ENCODE measurements at places on chromosomes 6 and 20.

DNA sequence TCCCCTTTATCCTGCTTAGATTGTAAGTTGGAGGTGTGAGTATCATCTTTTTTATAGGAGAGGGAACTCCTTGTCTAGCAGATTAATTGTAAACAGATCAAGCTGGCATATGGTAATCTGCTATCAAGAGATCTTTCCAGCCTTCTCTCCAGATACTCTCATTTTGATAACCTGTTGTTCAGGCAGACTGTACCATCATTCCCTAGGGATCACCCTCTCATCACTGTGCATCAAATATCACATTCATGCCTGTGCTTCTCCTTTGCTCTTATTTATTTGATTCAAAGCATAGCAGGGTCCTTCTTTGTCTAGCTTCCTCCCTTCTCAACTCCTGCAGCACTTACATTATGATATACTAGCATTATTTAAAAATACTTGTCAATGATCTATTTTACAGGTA, 73.8 kb downstream of the LRRC1 start:
- DNase-seq = no peak

- no peak for DNase-seq
Observed at GRCh38 chr20:38829296-38829875, 23.9 kb downstream of the PPP1R16B start.

DNA sequence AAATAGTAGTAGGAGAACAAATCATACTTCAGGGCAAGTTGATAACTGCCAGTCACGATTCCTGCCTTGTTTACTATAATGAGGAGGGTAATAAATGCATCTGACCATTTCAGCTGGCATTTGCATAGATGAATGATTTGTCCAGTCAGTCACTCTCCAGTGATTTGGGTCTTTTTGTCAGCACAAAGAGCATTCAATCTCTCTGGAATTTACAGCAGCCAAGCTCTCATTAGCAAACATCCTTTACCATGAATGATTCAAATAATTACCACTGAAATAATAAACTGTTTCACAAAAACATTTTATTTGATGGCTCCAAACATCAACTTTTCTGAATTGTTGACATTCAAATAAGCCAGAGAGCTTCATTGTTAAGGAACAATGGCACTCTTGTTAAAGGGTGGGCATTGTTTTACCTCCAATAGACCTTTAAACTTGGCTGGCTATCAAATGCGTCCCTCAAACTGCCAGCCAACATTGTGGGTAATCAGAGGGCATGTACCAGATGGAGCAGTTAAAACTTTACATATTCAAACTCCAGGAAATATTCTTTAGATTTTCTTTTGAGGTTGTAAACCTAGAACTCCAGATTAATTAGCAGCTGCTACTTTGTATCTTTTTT, 30.0 kb upstream of the FBXL4 start:
- no peak for DNase-seq

DNA sequence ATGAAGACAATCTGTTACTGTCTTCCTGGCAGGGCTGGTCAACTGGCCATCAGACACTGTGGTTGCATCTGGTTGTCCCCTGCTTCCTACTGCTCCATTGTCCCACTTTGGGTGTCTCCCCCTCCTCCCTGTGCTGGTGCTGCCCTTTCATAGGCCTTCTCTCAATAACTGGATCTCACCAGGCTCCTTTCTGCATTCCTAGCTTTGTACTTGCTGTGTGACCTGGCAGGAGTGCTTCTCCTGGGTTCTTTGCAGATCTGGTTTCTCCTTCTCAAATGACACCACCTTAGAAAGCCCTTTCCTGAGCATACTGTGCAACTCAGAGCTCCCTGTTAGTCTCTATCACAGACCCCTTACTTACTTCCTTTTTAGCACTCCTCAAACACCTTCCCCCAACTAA, 223.0 kb downstream of the BCKDHB start:
- no peak for DNase-seq

- DNase-seq = no peak
Observed at GRCh38 chr20:38167851-38168760, 3.0 kb upstream of the TGM2 start.

DNA sequence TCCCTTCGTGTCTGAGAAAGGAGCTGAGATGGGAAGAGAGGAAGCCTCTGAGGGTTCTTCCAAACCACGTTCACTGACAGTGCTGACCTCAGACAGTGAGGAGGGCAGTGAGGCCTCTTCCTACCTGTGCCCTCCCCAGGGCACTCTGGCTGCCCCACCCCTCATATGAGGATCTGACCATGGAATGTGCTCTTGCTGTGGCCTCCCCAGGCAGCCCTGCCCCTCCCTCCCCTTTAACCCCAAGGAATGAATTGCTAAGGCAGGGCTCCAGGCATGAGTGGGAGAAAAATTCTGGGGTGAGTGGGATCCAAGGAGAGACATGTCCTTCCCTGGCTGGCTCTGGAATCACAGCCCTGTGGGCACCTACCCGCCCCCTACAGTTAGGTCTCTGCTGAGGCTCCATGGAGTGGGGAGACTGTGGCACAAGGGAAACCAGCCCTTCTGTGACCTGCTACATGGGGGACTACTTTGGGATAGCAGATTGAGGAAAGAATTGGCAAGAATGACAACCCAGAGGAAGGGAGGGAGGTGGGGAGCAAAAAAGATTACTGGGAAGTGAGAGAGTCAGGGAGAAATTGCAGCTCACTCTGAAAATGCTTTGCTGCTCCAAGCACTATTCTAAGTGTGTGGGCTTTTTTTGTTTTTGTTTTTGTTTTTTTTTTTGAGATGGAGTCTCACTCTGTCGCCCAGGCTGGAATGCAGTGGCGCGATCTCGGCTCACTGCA, 29.4 kb downstream of the TNXB start:
- DNase-seq = no peak

DNA sequence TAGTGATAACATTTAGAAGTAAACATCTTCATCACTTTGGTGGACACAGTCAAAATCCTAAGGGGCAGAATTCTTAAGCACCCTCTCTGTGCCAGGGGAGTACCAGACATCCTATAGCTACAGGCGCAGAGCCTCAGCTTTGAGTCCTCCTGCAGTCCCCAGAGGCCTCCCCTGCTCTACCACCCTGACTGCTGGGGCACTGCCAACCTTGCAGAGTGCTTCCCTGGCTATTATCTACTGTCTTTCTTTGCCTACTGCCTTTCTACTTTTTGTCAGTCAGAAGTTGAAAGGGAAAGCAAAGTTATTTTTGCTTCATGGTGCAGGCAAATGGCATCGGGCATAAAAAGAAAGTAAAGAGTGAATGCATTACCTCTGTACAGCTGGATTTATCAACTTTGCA, 80.1 kb downstream of the AIG1 start:
- DNase-seq = no peak

GRCh38 chr20:540391-541201, 3.0 kb downstream of the CSNK2A1 start:
- no peak for DNase-seq

DNA sequence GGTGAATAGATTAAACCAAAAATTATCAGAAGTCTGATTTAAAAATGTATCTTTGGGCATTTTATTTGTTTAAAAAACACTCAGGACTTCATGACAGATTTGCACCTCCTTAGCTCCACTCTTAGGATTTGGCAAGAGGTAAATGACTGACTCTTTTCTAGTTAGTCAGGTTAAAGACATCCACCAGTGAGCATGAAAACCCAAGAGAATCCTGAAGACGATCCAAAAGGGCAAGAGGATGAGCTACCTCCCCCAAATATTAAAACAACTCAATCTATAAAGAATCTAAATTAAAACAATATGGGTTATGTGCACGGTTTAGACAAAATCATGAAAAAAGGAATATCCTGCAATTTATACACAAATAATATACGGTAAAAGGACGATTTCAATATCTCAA, 89.4 kb upstream of the OPRM1 start:
- DNase-seq = no peak

GRCh38 chr6:37187321-37188022, 17.5 kb downstream of the PIM1 start:
- DNase-seq = no peak

GRCh38 chr20:19697415-19697814, 60.6 kb upstream of the RIN2 start:
- DNase-seq = no peak

DNA sequence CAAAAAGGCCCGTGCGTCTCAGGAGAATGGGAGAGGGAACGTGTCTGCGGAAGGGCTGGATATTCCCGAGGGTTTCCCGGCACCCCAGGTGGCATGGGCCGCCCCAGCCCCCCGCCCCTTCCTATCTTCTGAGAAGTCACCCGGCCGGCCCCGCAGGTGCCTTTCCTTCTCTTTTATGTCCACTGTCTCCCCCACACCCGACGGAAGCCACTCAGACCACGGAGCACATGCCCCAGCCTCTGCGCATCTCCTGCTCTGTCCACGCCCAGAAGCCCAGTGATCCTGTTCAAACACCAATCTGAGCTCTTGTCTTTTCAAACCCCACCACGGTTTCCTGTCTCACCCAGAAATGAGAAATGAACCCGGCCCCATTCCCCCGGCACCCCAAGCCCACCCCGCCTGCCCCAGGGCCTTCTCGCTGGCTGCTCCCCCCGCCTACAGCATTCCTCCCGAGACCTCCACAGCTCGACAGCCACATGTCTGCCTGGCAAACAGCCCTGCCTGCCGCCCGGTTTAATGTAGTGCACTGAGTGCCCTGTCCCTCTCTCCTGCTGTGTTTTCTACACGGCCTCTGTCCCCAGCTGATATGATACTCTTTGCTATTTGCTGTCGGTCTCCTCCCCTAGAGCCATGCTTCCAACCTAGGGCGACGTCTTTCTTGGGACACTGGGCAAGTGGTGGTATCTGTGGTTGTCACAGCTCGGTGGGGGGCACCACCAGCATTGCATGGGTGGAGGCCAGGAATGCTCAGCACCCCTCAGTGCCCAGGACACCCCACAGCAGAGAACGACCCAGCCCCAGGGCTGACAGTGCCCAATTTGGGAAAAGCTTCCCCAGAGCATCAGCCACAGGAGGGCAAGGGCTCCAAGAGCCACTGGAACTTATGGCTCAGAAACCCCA, 182.7 kb downstream of the TAF4 start:
- no peak for DNase-seq

GRCh38 chr6:134619789-134620188, 301.9 kb upstream of the SGK1 start:
- DNase-seq = no peak

DNA sequence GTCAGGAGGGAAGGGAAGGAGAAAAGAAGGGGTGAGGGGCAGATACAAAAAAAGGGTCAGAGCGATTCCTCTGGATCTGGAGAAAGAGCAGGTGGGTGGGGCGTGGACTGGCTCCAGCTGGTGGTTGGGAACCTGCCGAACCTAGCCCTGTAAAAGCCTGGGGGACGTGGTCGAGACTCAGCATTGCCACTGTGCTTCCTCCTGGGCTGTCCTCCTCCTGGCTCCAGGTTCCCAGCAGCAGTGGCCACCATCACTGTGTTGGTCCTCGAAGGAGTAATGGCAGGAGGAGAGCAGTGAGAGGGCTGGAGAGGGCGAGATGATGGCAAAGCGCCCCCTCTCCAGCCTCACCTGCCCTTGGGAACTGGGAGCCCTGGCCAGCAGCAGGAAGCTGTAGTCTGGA, 3.5 kb upstream of the RAET1L start:
- no peak for DNase-seq

- DNase-seq = no peak
Observed at GRCh38 chr6:169186496-169187169, 67.0 kb downstream of the THBS2 start.

GRCh38 chr6:4848382-4849068, 72.3 kb downstream of the CDYL start:
- no peak for DNase-seq

- no peak for DNase-seq
Observed at GRCh38 chr6:54624779-54625178, 221.8 kb upstream of the FAM83B start.

DNA sequence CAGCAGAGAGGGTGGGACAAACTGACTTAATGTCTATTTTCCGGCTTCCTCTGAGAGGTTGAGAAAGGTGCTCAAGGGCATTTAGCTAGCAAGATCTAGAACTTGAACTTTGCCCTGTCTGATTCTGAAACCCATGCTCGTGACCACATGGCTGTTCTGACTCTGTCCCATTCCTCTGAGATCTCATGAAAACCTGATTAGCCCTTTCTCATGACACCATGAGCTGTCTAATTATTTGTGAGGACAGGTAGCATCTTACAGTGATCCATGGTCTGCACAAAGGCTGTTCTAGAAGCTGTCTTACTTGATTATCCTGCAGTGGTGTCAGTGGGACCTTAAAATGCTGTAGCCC, 89.6 kb upstream of the TOX2 start:
- DNase-seq = no peak

GRCh38 chr6:3542032-3542640, 85.3 kb upstream of the SLC22A23 start:
- no peak for DNase-seq

- no peak for DNase-seq
Observed at GRCh38 chr6:78594668-78595066, 272.7 kb upstream of the IRAK1BP1 start.

- no peak for DNase-seq
Observed at GRCh38 chr6:42105156-42105648, 37.2 kb downstream of the C6orf132 start.

GRCh38 chr20:10524034-10524476, 89.0 kb downstream of the SLX4IP start:
- DNase-seq = peak; percentile 70

DNA sequence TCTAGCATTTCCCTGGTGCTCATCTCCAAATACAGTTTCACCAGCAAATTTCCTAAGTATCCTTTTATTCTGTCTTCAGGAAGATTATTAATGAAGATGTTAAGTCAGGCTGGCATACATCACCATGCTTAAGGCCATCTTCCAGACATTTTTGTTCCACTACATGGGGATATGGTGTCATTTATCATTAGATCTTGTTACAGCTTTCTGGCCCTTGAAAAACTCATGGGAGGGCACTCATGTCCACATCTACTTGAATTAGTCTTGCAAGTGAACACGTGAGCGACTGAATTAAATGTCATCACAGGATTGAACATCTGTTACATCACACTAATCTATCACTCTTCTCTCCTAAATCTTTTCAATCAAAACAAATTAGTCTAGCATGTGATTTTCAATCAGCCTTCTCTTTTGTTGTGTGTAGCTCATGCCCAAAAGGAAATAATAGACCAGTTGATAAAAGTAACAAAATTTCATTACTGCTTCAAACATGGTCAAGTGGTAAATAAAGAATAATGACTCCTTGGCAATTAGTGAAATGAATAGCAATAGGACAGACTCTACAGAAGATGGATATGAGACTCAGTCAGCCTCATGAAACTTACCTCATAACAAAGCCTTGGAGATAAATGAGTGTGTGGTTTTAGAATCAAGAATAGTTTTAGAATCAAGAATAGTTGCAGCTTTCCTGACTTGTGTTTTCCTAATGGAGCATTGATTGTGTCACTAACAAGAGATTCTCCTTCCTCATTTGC, 80.5 kb downstream of the MTFR2 start:
- DNase-seq = no peak

- DNase-seq = peak; percentile 76
Observed at GRCh38 chr20:31835977-31836852, 9.2 kb downstream of the FOXS1 start.
